ENCODE measurements at places on chromosomes 1 and 21. TPM values are rescaled to one million over a fixed set of nuclear protein-coding genes. Genes with fewer than 3 reads are reported as not detected.

Gene CYB561D1
- 6.7 TPM for total RNA-seq

Gene LCE2A
- not detected for total RNA-seq

Gene SHC1
- 73.2 TPM for total RNA-seq

Gene KRTAP27-1
- total RNA-seq: not detected

Gene ESRRG
- 5.8 TPM for total RNA-seq

Gene TMPRSS3
- 1.7 TPM for total RNA-seq

Gene COL8A2
- total RNA-seq: 110 TPM

Gene VHLL
- total RNA-seq: 6.0 TPM

Gene HMGCS2
- total RNA-seq: 0.48 TPM

Gene SMAP2
- 20.2 TPM for total RNA-seq

Gene BNIPL
- 13.7 TPM for total RNA-seq

DNA sequence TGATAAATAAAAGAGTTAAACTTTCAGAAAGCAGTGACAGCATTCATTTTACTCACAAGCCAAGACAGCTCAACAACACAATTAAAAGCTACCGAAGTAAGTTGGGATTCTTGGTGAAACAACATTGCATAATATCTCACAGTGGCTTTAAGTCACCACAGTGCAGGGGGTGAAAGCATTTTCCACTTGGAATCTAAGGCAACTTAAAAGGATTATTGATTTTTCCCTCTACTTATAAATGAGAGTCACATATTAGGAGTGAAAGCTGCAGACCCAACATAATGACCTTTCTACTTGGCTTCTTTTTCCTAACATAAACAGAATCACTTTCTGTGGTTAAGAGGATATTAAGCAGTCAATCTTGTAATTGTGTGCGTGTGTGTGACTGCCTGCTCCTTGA, 536.6 kb upstream of the CXADR start:
- DNase-seq: no peak

GRCh38 chr1:206680279-206680678, 4.4 kb upstream of the MAPKAPK2 start:
- DNase-seq: no peak

GRCh38 chr1:155123801-155124200, 3.9 kb upstream of the EFNA1 start:
- DNase-seq: no peak

GRCh38 chr1:207040181-207040533, 7.6 kb upstream of the C1orf116 start:
- peak; percentile 54 for DNase-seq

DNA sequence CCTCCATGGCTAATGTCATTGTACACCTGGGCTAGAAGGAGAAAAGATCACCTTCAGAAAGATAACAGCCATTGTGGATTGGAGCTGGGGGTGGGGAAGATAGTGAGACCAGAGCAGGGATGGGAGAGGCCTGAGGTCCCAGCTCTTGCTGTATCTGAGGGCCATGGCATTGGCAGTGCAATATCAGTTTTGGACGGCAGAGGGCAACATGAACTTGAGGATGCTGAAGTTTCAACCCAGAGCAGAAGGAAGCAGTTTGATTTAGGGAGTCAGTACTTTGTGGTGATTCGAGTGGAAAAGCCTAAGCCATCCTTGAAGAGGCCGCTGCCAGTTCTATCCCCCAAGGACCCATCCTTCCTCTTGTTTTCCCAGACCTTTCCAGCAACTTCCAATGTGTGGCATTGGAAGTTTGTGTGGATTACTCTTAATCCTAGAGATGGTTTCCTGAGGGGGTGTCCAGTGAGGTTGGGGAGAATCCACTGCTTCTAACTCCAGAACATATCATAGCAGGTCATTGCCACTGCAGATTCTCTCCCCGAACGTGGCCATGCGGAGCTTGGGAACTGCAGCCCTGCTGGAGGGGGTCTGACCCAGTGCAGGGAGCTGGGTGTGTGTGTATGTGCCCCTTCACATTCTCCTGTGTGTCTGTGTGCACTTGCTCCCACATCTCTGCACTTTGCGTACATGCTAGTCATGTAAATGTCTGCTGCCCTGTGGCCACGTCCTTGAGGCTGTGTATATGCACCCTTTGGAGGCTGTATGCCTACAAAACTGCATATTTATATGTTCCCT, 24.1 kb downstream of the SLC26A9 start:
- DNase-seq: peak; percentile 84

- no peak for DNase-seq
These were observed 46.8 kb upstream of the EDEM3 start for GRCh38 chr1:184801503-184801902.

GRCh38 chr1:73948055-73948454, 249.9 kb downstream of the LRRIQ3 start:
- no peak for DNase-seq

DNA sequence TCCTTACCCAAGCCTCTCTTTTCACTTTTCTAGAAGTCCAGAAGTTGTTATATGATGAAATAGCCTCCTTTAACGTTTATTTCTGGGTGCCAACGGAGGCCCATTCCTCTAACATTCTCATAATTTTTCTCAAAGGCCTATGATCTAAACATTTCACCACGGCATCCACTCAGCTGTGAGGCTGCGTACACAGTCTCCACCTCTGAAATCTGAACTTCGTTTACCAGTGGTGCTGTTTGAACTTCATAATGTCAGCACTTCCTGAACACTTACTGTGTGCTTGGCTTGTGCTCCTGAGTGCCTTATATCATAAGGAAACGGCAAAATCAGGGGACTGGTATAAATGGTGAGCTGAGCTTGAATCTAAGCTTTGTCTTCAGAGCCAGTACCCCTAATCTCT, 12.0 kb upstream of the RBP7 start:
- no peak for DNase-seq

DNA sequence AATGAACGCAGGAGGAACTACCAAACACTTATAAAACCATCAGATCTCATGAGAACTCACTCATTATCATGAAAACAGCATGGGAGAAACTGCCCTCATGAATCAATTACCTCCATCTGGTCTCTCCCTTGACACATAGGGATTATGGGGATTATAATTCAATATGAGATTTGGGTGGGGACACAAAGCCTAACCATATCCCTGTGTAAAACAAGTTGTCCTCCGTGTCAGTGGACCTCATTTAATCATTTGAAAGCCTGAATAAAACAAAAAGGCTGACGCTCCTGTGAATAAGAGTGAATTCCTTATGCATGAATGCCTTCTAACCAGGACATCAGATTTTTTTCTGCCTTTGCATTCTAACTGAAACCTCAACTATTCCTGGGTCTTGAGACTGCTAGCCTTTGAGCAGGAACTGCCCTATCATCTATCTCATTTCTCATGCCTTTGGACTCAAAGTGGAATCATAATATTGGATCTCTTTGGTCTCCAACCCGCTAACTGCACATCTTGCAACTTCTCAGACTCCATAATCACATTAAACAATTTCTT, 648.8 kb downstream of the ADGRL2 start:
- no peak for DNase-seq

DNA sequence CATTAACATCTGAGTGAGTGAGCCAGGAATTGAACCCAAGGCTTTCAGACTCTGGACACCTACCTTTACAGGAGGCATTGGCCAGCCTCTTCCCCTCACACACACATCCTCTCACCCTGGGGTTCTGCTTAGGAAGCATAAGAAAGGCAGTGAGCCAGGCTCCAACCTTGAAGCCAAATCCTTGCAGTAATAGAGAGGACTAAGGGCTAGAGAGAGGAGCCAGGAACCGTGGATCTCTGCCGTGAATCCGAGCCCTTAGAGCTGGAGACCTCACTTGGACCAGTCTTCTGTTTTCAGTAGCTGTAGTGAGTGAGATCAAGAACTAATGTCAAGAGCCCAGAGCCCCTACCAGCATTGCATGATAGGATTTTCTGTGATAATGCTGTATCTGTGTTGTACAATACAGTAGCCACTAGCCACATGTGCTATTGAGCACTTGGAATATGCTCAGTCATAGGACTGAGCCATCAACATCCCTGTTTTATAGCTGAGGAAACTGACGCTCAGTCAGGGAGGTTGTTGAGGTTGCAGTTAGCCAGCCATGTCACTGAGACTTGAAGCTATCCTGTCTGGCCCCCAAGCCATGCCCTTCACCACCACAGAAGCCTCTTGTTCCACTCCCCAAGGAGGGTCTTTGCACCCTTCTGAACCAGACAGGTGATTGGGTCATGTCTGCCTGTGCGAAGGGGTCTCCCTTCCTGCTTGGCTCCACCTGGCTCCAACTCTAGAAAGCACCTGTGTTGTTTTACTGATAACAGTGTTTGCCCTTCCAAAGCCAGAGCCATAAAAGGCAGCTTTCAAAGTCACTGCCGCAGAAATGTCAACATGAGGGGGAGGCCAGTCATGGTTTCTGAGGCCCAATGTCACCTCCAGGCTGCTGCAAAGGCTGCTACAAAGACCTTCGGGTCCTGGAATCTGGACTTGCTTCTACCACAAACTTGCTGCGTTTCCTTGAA, 101.1 kb upstream of the JUN start:
- peak; percentile 38 for DNase-seq

- DNase-seq: no peak
These were observed 7.1 kb upstream of the CRYBG2 start for GRCh38 chr1:26360807-26361604.

DNA sequence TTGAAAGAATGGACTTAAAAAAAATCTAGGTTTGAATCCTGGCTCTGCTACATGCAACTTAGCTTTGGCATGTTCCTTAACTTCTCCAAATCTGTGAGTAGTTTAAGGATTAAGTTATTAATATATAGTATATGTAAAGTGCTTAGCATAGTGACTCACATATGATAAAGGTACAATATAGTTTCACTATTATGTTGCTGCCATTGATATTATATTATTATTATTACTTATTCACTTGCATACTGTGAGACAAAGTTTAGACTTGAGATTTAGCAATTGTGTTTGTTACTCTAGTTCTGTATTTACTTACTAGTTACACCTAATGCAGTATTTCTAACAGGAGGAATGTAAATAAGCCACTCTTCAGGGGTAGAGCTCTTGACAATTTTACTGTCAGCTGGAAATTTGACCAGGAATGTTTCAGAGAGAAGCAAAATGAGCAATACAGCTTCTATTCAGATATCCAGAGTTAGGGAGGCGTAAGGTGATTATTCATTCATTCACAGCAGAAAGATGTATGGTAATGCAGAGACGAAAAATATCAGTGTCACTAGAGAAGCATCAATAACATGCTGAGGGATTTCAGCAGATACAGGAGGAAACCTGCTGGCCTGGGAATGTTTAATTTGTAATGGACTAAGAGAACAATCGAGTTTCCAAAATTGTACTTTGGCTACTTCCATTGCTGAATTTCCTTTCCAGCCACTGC, 25.5 kb downstream of the RGS7 start:
- DNase-seq: no peak

GRCh38 chr1:32611859-32612188, 38.5 kb downstream of the ZBTB8OS start:
- DNase-seq: no peak

DNA sequence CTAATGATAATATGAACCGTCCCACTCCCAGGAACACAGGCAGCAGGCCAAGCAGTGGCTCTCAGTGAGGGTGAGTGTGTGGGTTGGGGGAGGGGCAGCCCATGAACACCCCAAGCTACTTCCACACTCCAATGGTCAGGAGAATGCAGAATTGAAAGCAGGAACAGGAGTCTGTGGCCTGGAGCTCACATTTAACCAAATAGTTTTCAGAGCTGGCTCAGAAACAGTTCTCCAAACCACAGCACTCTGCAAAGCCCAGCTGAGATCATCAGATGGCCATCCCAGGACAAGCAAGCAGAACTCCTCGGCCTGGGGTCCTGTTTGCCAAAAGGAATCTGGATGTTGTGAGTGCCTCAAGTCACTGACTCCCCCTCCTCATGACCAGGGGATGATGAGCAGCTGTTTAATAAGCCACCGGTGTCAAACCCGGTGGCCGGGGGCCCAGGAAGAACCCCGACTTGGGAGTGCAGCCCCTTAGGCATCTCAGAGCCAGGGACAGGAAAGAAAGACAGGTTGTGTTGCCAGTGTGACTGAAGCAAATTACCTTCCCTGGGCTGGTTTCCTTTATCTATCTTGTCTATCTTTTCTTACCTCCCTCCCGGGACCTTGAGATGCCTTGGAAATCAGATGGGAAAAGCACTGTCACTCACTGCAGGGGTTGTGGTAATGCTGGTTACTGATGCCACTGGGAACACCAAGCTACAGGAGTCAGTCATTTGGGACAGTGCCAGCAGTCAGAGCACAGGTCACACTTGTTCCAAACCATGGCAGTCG, 20.4 kb downstream of the DEGS1 start:
- peak; percentile 58 for DNase-seq

DNA sequence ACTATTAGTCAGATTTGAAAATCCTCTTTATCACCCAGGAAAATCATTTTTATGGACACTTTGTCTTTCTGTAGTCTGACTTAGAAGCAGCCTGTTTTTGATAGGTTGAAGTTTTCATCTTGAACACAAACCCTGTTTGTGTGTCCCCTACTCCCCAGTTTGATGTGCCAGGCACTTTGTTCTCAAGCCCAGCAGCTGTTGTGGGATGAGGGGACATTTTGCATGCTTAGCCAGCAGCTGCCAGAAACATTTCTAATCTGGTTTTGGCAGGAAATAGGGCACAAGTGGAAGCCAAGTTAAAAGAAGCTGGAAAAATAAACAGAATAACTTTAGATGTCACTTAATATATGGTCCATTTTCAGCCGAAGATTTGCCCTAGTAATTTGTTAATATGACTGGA, 29.9 kb downstream of the ACTN2 start:
- peak; percentile 38 for DNase-seq

DNA sequence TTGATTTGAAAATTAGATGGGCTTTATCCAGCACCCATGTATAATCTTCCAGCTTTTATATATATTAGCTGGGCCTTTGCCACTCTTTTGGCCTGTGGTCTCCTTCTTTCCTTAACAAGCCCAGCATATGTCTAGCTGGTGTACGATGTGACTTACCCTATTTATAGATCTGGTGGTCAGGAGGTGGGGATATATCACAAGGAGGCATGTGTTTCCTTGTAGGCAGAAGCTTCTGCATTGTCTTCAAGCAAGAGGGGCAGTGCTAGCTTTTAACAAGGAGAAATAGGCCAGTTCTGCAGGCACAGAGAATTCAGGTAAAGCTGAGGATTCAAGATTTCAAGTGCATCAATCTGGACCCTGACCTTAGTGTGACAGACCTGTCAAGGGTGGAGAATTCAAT, 38.0 kb upstream of the DNASE2B start:
- no peak for DNase-seq

DNA sequence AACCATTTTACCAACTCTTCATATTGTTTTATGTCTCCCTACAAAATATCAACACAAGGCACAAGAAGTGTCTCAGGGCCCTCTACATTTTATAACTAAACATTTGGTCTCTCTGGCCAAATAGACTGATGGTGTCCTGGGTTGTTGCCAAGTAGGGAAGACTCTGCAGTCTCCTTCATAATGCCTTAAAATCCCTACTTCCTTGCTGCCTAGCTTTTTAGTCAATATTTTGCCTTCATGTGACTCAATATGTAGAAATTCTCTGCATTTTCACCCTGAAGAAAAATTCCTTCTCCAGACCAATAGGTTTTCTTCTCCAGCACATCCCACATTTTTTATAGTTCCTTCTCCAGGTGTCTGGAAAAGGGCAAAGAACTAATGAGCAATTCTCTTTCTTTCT, 72.6 kb upstream of the IPO9 start:
- DNase-seq: peak; percentile 90

GRCh38 chr1:151594143-151594625, 17.7 kb upstream of the SNX27 start:
- peak; percentile 64 for DNase-seq
